NCI-H526 (cell line): ENCODE measurements at places on chromosomes 3 and 15.
A peak's percentile ranks its signal among the peaks of the same experiment; 100 is the strongest.

- DNase-seq = no peak
Observed at GRCh38 chr3:33786565-33787327, 11.7 kb upstream of the PDCD6IP start.

GRCh38 chr15:25993506-25993905 lies 130.4 kb upstream of the ATP10A start:
- no peak for DNase-seq

DNA sequence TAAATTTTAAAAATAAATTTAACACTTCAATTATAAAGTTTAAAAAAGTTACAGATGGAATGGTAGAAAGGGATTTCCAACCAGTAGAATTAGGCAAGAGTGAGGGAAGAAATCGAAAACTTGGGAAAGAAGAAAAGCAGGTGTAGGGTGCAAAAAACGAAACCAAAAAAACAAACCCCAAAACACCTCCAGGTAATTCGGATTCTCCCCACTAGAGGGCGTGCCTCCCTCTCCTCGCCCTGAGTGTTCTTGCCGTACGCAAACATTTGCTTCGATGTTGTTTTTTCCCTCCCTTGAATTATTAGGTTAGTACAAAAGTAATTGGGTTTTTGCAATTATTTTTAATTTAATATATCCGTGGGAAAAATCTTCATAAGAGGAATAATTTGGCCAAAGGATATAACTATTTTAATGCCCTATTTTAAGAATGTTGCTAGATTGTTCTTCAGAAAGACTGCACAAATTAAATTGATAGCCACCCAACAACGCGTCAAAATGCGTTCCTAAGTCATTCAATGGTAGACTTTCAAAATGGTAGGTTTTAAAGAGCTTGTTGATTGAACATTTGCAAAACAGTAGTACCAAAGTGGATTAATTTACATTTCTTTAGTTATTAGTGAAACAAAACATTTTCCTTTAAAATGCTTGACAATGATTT lies 63.7 kb downstream of the SLC30A4 start:
- DNase-seq = peak; percentile 16

DNA sequence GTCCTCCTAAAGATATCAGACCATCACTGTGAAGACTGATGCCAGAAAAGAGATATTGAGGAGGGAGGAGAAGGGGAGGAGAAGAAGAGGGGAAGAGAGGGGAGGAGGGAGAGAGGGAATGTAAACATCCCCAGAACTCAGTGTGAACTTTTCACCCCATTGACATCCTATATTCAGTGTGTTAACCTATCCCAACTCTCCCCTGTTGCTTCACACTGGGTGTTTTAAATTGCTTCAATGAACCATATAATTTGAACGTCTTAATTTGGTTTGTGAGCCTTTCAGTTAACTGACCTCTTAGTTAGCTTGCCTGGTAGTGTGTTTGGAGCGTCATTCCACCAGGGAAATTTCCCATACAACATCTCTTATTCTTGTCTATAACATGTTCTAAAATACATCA lies 29.8 kb upstream of the PTPRG start:
- DNase-seq = no peak

DNA sequence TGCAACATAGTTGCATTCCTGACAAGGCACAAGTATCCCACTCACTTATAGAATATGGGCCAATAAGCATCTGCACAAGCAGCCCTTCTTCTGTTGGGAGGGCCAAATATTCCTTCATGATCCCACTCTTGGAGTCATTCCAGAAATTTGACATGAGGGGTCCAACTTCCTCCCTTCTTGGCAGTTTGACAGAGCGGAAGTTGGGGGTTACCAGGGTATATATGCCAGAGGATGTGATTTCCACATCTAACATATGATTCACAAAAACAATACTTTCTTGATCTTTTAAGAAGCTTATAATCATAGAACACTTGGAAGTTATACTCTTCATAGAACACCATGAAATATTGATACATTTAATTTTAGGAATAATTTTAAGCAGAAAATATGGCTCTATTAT lies 100.9 kb upstream of the CRBN start:
- no peak for DNase-seq

- DNase-seq = no peak
Observed at GRCh38 chr3:186772701-186773417, 10.5 kb upstream of the EIF4A2 start.

GRCh38 chr3:29410660-29411405 lies 130.0 kb downstream of the RBMS3 start:
- no peak for DNase-seq

GRCh38 chr3:183106635-183107034 lies 7.3 kb upstream of the MCCC1 start:
- no peak for DNase-seq

DNA sequence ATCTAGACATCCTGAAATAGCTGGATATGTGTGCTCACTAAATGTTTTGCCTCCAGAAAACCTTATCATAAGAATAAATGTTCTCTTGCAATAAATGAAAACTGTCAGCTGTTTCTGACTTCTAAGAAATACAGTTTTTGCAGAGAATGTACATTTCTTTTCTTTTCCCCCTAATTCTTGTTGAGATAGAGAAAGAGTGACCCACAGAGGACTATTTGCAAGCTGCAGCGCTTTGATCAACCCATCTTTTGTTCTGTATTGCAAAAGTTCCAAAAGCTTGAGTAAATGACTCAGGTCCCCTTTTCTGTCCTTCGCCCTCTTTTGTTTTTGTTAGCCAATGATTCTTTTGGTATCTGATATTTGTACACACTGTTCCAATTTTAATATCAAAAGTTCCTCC lies 141.9 kb downstream of the BBX start:
- DNase-seq = no peak

GRCh38 chr15:85744579-85744978 lies 50.1 kb downstream of the KLHL25 start:
- no peak for DNase-seq

DNA sequence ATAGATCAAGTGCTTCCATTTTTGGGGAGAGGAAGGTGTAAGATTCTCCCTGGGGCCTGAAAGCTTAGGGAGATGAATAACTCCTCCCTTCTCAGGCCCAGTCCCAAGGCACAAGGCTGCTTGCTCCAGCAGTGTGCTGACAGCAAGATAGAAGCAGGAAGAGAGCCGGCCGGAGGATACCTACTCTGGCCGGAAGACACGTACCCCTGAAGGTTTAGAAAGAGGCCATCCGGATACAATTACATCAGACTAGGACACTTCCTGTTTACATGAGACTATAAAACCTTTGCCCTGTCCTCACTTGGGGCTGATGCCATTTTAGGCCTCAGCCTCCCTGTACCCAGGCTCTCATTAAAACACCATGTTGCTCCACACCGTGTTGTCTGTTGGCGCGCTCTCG lies 329.9 kb downstream of the SV2B start:
- no peak for DNase-seq

DNA sequence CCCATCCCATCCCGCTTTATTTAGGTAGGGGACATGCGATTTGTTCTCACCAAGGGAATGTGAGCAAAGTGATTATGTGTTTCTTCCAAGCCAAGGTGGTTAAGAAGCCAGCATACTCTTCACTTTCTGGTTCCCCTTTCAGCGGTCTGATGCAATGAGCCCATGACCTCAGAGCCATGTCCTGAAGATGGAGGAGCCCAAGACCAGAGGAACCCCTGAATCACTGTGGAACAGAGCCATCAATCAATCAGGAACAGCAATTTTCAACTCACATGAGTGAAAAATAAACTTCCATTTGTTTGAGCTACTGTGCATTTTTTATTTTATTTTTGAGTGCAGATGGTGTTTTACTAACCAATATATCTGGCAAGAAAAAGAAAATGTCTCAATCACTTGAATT lies 10.8 kb downstream of the THRB start:
- no peak for DNase-seq

GRCh38 chr3:46417841-46418611 lies 11.0 kb downstream of the CCRL2 start:
- DNase-seq = no peak

DNA sequence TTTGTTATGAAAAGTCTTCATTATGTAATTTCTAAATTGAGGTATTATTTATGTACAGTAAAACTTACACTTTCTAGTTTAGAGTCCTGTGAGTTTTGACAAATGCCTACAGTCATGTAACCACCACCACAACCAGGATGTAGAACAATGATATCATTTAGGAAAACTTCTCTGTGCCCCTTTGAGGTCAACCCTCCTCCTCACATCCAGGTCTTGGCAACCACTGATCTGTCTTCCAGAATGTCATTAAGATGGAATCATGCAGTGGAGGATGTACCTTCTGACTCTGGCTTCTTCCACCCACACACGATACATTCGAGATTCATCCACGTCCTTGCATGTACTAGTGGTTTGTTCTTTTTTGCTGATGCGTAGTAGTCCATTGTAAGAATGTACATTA lies 23.2 kb downstream of the MINAR1 start:
- DNase-seq = no peak

- peak; percentile 94 for DNase-seq
Observed at GRCh38 chr15:70093481-70094319, 4.0 kb downstream of the TLE3 start.

DNA sequence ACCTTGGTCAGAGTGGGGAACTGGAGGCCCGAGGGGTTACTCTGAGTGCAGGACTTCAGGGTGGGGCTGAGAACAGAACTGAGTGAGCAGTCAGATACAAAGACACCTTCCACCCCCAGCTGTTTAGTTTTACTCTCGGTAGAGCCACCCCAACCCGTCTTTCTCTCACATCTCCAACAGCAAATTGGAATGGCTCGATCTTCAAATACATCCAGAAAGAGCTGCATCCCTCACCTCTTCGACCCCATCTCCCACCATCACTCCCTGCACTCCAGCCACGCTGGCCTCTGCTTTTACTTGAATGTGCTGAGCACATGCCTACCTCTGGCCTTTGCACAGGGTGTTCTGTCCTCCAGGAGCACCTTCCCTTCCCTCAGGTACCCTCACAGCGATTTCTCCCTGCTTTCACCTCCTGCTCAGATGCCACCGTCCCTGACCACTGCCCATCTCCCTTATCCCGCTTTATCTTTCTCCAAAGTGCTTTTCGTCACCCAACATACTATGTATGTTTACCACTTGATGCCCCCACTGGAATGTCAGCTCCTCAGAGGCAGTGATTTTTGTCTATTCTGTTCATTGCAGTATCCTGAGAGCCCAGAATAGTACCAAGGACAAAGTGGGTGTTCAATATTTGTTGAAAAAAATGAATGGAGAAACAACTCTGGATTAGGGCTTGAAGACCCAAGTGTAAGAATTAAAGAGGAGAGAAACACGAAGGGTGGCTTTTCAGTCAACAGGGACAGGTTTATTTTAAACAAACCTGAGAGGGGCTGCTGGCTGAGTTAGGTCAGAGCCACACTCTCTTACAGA lies 4.4 kb downstream of the CHCHD4 start:
- DNase-seq = no peak

DNA sequence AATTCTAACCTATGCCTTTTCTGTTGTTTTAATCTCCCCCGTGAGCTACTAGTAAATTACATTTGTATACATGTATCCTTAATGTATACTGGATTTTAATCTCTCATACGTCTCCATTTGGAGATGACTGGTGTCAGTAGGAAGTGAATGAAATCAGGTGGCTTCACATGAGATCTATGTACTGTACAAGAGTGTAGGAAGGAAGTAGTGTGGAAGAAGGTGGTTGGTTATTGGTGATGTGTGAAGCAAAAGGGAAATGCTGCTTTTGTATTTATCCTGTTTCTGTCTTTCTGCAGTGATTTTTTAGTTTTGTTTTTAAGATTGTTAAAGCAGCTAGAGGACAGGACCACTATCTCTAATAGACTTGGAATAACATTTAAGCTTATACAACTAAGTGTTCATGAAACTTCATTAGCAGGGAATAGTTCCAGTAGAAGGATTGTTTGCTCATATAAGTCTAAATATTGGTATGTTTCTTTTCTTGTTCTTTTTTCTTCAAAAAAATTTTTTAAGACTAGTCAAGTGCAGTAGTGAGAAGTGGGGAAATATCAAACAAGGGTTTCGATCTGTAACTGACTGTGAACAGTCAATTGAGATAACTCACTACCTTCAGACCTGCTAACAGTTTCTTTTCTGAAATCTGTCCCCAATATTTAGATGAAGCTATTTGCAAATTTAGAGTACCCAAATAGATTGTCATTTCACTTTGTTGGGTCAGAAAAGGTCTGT lies 15.3 kb downstream of the SNX1 start:
- DNase-seq = no peak

DNA sequence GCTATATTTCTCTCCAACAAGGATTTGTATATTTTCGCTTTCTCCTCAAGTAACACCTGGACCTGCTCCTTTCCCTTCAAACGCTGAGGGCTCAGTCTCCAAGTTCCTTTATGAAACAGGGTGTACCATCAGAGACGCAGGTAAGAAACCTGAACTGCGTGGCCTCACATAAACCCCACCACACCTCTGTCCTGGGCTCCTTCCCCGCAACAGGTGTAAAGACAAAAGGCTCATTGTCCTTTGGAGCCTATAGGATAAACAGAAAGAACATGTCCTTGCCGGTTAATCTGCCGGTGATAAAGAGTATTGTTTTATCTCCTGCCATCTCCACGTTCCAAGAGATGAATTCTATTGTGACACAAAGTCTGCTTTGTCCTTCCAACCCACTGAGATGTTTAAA lies 111.8 kb upstream of the ADAMTS9 start:
- DNase-seq = peak; percentile 86

DNA sequence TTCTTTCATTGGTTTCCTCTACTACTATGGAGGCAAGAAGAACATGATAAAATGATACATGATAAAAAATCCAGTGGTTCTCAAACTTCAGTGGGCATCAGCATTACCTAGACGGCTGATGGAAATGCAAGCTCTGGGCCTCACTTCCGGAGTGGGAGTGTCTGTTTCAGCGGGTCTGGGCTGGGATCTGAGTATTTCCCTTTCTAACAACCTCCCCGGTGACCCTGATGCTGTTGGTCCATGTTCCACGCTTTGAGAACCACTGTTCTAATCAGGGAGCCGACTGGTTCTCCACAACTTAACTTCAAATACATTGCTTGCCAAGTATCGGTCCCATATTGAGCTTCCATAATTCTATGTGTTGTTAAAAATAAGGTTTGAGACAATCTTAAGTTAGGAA lies 712.3 kb upstream of the LMCD1 start:
- DNase-seq = no peak

DNA sequence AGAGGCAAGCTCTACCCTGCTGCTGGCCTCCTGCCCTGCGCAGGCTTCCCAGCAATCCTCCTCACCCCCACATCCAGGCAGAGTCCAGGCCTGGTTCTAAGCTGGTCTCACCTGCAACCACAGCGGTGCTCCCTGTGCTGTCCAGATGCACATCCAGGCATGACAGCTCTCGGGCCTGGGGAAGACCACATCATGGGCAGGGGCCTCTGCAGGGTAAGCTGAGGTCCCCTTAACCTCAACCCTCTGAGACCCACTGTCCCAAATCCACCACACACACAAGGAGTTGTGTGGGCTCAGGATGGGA lies 10.8 kb downstream of the PLA2G4D start:
- DNase-seq = no peak

- no peak for DNase-seq
Observed at GRCh38 chr15:97875513-97876280, 84.8 kb upstream of the ARRDC4 start.
